Lung microvascular endothelial cell (primary cell): ENCODE measurements at places on chromosomes 16 and 17. TPM values are rescaled to one million over a fixed set of nuclear protein-coding genes. Genes with fewer than 3 reads are reported as not detected.

TTYH2 gene
- total RNA-seq = 0.40 and 0.44 TPM in 2 replicates

UNK gene
- 5.2 and 9.1 TPM in 2 replicates for total RNA-seq

HAS3 gene
- total RNA-seq = 1.4 and 1.7 TPM in 2 replicates

AATF gene
- 14.4 and 17.1 TPM in 2 replicates for total RNA-seq

KRT32 gene
- not detected in 2 replicates for total RNA-seq

PRPSAP1 gene
- 69.7 and 103 TPM in 2 replicates for total RNA-seq

ALOXE3 gene
- under 0.01 TPM in 1 of 2 replicates, not detected in the other for total RNA-seq

ATP2C2 gene
- under 0.01 TPM in 1 of 2 replicates, not detected in the other for total RNA-seq

MYH11 gene
- total RNA-seq = under 0.01 TPM in 1 of 2 replicates, not detected in the other

HES7 gene
- total RNA-seq = 0.22 TPM in 1 of 2 replicates, not detected in the other
